ENCODE measurements at places on chromosomes 16 and 17.

GRCh38 chr16:28499854-28500253 lies 5.4 kb downstream of the APOBR start:
- no peak for DNase-seq

DNA sequence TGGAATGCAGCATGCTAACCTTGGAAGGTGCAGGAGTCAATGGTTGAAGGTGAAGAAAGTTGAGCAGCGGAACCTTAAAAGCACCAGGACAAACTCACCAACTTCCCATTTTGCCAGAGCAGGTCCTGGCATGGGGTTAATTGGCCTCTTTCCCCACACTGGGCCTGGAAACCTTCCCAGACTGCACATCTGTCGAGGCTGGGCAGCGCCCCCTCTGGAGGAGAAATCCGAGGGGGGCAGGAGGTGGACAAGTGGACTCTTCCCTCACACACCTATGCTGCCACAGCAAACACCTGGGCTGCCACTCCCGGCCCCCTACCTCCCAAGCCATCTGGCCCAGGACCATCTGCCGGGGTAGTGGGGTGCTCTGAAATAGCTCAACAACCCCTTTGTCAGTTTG lies 232.4 kb downstream of the CBLN1 start:
- no peak for DNase-seq

DNA sequence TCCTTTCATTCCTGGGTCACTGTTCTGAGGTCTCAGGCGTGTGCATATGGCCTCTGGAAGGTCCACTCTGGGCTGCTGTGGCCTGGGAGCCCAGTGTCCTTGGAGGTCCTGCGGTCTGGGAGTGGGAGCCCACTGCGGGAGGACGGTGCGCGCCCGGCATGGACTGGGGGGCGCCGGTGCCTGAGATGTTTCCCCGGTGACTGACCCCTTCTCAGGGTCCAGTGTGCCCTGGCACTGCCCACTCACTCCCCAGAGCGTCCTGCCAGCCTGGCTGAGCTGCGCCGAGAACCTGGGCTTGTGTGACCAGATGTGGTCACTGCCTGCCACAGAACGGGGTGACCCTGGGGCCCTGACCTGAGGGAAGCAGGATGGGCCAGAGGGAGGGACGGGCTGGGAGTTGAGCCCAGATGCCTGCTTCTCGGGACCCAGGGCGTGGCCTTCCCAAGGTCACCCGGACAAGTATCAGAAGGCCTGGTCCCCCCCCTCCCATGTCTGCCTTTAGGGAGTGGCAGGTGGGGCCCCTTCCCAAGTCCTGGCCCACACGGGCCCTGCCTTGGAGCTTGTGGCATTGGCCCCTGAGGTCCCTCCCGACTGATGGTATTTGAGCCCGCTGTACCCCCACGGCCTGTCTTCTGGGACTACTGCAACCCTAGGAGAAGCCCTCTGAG lies 1.1 kb upstream of the RHBDL1 start:
- no peak for DNase-seq

GRCh38 chr16:49629851-49630250 lies 226.1 kb downstream of the ZNF423 start:
- no peak for DNase-seq

DNA sequence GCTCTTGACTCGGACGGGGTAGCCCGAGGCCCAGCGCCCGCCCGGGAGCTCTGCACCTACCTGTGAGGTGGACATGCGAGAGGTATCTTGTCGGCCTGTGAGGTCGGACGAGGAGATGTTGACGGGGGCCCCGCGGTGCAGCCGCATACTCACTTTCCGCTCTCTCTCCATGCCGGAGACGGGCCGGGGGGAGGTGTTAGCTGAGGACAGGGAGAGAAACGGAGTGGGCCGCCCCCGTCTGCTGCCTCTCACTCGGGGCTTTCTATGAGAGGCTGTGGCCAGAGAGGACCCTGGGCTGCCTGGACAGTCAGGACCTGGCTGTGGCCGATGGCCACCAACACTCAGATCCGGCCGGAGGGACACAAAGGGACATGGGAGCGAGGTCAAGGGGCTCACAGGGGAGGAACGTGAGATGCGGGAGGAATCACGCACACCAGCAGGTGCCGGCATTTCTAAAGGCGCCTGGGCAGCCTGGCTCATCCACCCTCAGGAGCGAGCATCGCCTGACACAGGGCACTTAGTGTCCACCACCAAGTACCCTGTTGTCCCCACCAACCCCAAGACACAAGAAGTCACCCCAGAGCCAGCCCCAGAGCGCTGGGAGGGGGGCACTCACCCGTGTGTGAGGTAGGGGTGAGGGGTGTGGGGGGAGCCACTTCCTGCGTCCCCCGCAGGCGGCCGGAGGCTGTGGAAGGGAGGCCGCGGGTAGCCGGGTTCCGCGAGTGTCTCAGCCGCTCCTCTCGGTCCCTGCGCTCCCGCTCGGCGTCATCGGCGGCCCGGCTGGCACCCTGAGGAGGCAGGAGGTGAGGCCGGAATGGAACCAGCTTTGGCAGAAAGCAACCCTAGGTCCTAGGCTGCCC lies 20.2 kb downstream of the SLC16A3 start:
- no peak for DNase-seq

- no peak for DNase-seq
Measured at GRCh38 chr16:17106243-17106791, 364.4 kb downstream of the XYLT1 start.

GRCh38 chr16:88455610-88456355 lies 2.7 kb downstream of the ZFPM1 start:
- DNase-seq = peak; percentile 67

DNA sequence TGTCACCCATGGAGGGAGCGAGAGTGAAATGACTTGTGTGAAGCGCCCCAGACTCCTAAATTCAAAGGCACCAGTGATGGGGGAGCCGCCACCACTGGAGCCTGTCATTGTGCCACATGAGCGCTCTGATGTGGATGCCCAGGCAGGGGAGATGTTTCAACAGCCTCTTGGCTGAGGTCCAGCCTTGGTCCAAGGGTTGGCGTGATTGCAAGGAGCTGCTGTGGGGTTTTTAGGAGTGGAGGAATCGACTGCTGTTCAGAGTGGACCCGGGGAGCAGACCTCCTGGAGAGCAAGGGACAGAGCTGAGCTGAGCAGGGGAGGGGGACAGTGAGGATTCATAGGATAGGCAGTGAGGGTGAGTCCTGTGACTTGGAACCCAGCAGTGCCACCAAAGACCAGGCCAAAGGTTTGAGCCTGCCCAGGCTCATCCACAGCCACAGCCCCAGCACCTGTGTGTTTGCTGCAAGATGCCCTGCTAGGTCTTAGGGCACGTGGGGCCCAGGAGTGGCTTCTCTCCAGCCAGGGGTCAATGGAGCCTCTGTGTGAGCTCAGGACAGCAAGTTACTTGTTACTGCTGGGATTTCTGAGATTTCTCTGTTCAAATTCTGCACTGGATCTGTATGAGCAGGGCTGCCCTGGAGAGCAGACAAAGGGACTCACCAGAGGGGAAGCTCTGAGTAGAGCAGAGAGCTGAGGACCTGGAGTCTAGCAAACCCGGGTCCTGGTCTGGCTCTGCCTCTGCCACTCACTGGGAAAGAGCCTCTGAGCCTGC lies 20.3 kb downstream of the RHBDL3 start:
- peak; percentile 48 for DNase-seq
